GM03348 (cell line): ENCODE measurements at places on chromosomes 2 and 18.
A peak's percentile ranks its signal among the peaks of the same experiment; 100 is the strongest.

DNA sequence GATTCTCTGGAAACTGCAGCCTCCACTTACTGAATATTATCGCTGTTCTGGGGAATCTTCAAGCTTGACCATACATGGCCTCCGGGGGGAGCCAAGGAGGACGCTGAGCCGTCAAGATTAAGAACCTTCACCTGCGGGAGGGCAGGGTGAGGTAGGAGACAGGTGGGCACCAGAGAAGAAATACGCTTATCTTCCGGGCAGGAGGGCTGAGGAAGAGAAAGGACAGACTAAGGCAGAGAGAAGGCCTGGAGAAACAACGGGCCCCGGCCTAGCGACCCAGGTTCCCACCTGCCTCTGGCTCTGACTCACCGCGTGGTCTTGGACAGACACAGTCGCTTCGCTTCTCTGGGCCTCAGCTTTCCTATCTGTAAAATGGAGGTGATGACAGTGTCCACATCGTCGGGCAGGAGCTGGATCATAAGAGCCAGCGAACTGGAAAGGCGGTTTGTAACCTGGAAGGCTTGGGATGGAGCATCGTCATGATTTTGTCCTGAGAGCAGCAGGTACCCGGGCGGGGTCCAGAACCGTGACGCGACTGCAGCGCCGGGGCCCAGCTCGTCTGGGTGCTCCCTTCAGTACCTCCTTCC is 659 bp downstream of the ZNF142 start:
- peak; percentile 72 for DNase-seq

GRCh38 chr2:88933091-88933490 is 241.6 kb downstream of the RPIA start:
- DNase-seq: no peak

GRCh38 chr2:54594048-54594447 is 129.4 kb upstream of the EML6 start:
- no peak for DNase-seq

- no peak for DNase-seq
These were observed 91.3 kb downstream of the DPP4 start for GRCh38 chr2:161982548-161983330.

DNA sequence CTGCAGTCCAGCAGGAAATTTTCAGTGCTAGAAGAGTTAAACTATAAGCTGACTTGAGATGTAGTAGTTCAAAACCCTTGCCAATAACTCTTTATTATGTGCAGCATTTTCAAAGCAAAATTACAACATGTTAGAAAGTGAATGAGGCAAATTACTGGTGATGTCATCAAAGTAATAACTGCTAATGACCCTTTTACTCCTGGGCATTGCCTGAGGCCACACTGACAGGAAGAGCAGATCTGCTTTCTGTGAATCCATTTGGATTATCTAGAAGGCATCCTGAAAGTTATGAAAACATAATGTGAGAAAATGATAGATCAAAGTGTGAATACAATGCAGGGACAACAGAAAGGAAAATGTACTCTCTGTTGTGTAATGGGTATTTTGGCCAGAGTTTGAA is 139.6 kb upstream of the TRIB2 start:
- no peak for DNase-seq
